M059J (cell line): ENCODE measurements at places on chromosomes 16 and 17. TPM values are rescaled to one million over a fixed set of nuclear protein-coding genes. Genes with fewer than 3 reads are reported as not detected.

Gene IL34
- total RNA-seq, result 0.86 TPM in 1 of 2 replicates, not detected in the other

Gene ACAP1
- total RNA-seq, result not detected in 2 replicates

Gene ALOX12B
- total RNA-seq, result not detected in 2 replicates

Gene ZSCAN10
- total RNA-seq, result not detected in 2 replicates

- DNase-seq, result no peak
These were observed 13.5 kb downstream of the KIF18B start for GRCh38 chr17:44933824-44934744.

DNA sequence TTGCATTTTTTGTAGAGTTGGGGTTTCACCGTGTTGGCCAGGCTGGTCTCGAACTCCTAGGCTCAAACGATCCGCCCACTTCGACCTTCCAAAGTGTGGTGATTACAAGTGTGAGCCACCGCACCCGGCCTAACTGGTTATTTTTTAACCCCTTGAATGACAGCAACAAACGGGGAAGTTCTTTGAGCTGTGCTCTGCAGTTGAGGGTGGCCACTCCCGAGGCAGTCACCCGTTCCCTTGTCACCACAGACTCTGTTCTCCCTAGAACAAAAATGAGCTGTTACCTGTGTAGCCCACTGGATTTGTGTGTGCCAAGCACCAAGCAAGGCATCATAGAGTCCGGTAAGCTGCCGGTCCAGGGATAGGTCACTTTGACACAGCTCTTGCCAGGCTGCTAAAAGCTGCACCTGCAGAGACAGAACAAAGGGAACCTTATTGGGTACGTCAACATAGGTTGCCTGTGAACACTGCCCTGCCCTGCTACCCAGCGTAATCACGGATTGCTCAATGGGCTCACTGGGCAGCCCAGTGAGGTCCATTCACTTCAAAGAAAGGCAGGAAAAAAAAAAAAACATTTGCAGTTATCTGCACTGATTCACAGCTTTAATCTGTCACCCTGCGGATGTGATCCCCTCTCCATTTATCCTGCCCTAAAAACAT lies 19.6 kb downstream of the COG7 start:
- DNase-seq, result no peak

GRCh38 chr16:24346734-24347133 lies 90.6 kb downstream of the CACNG3 start:
- no peak for DNase-seq
